ENCODE measurements at places on chromosomes 7 and 10. TPM values are rescaled to one million over a fixed set of nuclear protein-coding genes. Genes with fewer than 3 reads are reported as not detected.

Gene IL2RA
- total RNA-seq, result 124 TPM

Gene SFRP5
- total RNA-seq, result not detected

Gene CCL26
- total RNA-seq, result not detected

Gene SYT15
- total RNA-seq, result 1.2 TPM

Gene MRLN
- not detected for total RNA-seq

Gene GIMAP8
- 35.9 TPM for total RNA-seq

Gene MBLAC1
- 2.3 TPM for total RNA-seq

Gene NUTM2D
- 2.1 TPM for total RNA-seq

- H3K27me3 ChIP-seq, result no peaks in the 10 kb centered on the region
- no peak for DNase-seq
- peaks cover 9% of the 10 kb centered on the region for H3K36me3 ChIP-seq
- H3K4me3 ChIP-seq, result no peak overlapping the region
These were observed 7.8 kb upstream of the PDCD4 start for GRCh38 chr10:110863956-110864355.

DNA sequence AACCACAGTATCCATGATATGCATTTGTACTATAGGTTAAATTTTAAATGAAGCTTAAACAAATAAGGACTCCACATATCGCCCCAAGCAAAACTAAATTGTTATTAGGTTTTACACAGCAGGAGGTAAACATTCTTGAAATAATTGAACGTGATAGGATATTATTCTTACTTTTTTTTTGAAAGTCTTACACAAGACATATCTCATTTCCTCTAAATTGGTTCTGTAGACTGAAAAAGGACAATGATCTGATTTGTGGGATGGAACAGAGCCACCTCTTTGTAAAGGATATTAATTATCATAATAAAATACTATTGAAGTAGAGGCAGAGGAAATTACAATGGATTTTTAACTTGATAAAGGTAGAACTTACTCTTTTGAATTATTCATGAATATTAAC is 155.1 kb upstream of the SEMA3D start:
- H3K27ac ChIP-seq, result no peak overlapping the region
- H3K27me3 ChIP-seq, result no peaks in the 10 kb centered on the region
- H3K4me3 ChIP-seq, result no peak overlapping the region

- H3K36me3 ChIP-seq, result no peaks in the 10 kb centered on the region
- H3K4me1 ChIP-seq, result peaks cover 7% of the 10 kb centered on the region
- DNase-seq, result no peak
- no peak overlapping the region for H3K4me3 ChIP-seq
- peaks cover 2% of the 10 kb centered on the region for H3K27me3 ChIP-seq
These were observed 165.2 kb upstream of the TNS3 start for GRCh38 chr7:47747160-47747559.

GRCh38 chr10:116080553-116080952 is 192.5 kb downstream of the GFRA1 start:
- no peak for DNase-seq
- H3K27ac ChIP-seq, result no peak overlapping the region
- H3K4me3 ChIP-seq, result no peak overlapping the region
- H3K36me3 ChIP-seq, result no peaks in the 10 kb centered on the region
- no peaks in the 10 kb centered on the region for H3K4me1 ChIP-seq
- no peaks in the 10 kb centered on the region for H3K27me3 ChIP-seq

DNA sequence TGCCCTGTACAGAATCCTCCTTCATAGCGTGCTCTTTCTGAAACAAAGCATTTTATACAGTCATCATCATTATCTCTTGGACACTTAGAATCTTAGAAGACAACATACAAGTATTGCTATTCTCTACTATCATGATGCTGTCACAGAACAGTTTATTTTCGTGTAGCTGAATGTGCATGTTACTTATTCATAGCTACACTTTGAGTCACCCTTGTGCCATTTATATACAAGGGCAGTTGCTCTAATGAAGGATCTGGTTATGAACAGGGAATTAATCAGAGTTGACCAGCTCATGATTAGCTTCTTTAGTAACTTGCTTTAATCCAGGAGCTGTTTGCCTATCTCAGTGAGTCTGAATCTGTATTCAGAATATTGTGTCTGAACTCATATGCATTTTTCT is 11.2 kb downstream of the CASP2 start:
- H3K27me3 ChIP-seq, result no peaks in the 10 kb centered on the region
- H3K4me3 ChIP-seq, result no peak overlapping the region
- peaks cover 67% of the 10 kb centered on the region for H3K4me1 ChIP-seq
- no peak for DNase-seq

GRCh38 chr7:157660971-157661610 is 324.3 kb downstream of the DNAJB6 start:
- no peak for DNase-seq
- H3K27ac ChIP-seq, result no peak overlapping the region
- no peaks in the 10 kb centered on the region for H3K36me3 ChIP-seq
- H3K27me3 ChIP-seq, result no peaks in the 10 kb centered on the region
- no peak overlapping the region for H3K4me3 ChIP-seq

GRCh38 chr10:77524281-77524711 is 113.3 kb downstream of the KCNMA1 start:
- H3K36me3 ChIP-seq, result no peaks in the 10 kb centered on the region
- DNase-seq, result no peak
- H3K4me3 ChIP-seq, result no peak overlapping the region
- peaks cover 2% of the 10 kb centered on the region for H3K27me3 ChIP-seq
- no peak overlapping the region for H3K27ac ChIP-seq

DNA sequence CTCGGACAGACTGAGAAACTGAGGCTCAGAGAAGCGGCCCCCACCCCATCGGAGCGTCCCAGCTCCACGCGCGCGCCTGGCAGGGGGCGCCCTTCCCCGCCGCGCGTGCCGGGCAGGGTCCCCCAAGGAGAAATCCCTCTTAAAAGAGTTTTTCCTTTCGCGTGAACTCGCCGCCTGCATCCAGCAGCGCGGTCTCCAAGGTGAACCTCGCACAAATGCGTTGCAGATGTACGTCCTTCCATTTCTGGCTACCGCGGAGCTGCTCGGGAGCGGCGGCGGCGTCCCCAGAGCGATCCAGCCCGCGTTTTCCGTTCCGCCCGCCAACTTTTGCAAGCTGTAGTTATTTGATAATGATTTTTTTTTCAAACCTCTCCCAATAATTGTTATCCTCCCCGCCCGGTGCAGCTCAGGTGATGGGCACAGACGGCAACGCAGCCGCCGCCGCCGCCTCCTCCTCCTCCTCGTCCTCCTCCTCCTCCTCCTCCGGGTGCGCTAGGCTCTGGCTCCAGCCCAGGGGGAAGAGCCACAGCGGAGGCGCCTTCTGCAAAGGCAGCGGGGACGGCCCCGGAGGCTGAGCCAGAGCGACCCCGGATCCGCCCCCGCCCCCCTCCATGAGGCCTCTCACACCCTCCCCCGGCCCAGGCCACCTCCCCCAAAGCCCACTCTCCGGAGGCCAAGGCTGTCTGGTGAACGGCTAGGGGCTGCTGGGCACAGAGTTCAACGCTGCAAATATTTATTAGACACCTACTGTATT is 74.0 kb upstream of the CUX1 start:
- H3K27ac ChIP-seq, result peak overlapping the region; percentile 62
- peak overlapping the region; percentile 78 for H3K4me3 ChIP-seq
- H3K27me3 ChIP-seq, result no peaks in the 10 kb centered on the region
- H3K36me3 ChIP-seq, result no peaks in the 10 kb centered on the region
- H3K4me1 ChIP-seq, result peaks cover 56% of the 10 kb centered on the region

DNA sequence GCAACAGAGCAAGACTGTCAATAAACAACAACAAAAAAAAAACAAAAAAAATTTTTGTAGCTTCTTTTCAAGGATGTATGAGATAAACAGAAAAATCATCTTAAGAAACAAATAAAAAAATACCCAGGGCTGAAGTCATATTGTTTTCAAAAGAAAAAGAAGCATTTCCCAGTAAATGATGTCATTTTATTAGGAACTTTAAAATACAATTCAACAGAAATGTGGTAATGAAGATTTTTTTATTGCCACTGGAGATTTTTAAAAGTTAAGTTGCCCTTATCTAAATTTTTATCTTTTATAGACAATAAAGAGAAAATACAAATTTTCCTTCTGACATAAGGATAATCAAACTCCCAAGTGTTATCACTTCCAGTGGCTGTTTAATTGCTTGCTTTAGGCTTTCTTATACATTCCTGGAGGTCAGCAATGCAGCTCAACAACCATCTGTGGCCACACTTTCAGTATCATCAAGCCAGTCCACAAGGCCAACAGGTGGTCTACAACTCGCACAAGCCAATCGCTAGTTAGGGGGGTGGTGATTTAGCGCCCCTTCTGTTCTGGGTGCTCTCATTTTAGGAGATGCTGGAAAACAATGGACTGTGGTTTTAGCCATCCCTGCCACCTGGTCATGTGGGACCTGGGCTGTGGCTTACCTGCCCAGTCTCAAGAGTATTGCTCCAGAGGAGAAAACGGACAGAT is 10.8 kb downstream of the SEPHS1 start:
- no peak overlapping the region for H3K27ac ChIP-seq
- H3K4me1 ChIP-seq, result peaks cover 31% of the 10 kb centered on the region
- no peak overlapping the region for H3K4me3 ChIP-seq
- no peak for DNase-seq
- H3K27me3 ChIP-seq, result no peaks in the 10 kb centered on the region

GRCh38 chr7:29965030-29965429 is 24.6 kb downstream of the SCRN1 start:
- DNase-seq, result no peak
- H3K4me1 ChIP-seq, result peaks cover 12% of the 10 kb centered on the region
- H3K27me3 ChIP-seq, result peaks cover 3% of the 10 kb centered on the region
- no peak overlapping the region for H3K4me3 ChIP-seq
- H3K27ac ChIP-seq, result no peak overlapping the region
- H3K36me3 ChIP-seq, result no peaks in the 10 kb centered on the region

GRCh38 chr7:6238309-6238925 is 34.0 kb downstream of the CYTH3 start:
- no peaks in the 10 kb centered on the region for H3K36me3 ChIP-seq
- H3K4me3 ChIP-seq, result no peak overlapping the region
- no peak overlapping the region for H3K27ac ChIP-seq
- H3K4me1 ChIP-seq, result peaks cover 8% of the 10 kb centered on the region
- H3K27me3 ChIP-seq, result peaks cover 13% of the 10 kb centered on the region
- no peak for DNase-seq

DNA sequence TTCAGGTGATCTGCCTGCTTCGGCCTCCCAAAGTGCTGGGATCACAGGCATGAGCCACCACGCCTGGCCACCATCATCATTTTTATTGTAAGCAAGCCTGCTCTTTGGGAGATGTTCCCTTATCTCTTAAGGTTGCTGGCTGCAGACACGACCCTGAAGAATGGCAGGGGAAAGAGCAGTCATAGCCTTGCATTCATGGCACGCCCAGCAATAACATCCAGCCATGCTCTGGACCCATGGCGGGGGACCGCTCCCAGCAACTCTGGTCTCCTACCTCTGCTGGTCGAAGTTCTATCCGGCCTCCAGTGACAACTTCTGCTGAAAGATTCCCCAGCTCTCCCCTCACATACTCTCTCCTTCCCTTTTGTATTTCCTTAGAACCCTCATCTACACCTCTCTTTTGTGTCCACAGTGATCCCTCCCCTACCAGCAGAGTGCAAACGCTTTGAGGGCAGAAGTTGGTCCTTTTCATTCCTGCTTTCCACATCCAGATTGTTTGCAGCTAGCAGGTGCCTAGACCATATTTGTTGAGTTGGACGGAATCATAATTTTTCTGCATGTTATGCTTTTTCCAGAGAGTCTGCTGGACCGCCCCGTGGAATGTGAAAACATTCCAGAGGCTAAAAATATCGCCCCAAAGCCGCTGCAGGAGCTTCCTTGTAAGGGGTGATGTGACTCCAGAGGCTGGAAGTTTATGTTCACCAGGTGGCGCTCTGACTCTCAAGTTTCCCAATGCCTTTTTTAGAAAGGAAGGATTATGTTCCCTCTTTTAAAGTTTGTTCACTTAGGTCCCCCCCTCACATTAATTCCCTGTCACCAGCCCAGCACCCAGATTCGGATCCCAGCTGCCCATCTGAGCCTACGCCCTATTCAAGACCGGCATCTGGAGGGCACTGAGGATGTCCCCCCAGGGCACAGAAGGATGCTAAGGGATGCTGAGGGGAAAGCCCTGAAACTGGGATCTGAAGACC is 4.3 kb upstream of the MARVELD1 start:
- H3K36me3 ChIP-seq, result no peaks in the 10 kb centered on the region
- DNase-seq, result peak; percentile 53
- H3K4me3 ChIP-seq, result no peak overlapping the region

DNA sequence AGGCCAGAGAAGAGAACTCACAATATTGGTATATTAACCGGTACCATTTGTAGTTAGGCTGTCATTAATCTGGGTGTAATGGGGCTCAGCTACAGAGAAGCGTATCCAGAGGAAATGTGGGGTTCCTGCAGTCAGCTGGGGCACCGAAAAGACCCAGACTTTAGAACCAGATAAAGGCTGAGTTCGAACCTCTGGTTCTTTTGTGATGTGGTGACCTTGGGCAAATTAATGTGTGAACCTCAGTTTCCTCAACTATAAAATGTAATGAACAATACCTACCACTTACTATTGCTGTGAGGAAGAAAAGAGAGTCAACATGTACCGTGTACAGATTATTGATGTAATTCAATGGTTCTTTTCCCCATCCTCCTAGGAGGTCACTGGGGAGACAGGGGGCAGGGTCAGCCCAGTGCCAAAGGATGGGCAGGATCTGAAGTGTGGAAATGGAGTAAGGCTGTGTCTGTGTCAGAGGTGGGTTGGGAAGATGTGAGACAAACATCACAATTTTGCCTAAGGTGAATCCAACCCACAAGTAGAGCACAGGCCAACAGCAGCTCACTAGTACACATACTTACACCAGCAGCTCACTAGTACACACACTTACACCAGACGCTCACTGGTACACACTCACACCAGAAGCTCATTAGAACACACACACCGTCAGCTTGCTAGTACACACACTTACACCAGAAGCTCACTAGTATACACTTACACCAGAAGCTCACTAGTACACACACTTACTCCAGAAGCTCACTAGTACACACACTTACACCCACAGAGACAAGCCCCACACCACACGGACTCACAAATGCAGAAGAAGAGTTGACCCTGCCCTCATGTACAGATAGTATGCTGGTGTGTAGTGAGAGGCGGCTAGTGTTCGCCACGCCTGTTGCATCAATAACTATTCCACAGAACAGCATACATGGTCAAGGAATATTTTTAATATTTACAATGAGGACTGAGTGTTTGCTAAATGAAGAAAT is 28.0 kb downstream of the PRSS2 start:
- peak; percentile 40 for DNase-seq
- peak overlapping the region; percentile 100 for H3K27ac ChIP-seq
- peaks cover 78% of the 10 kb centered on the region for H3K36me3 ChIP-seq
- H3K4me1 ChIP-seq, result peaks cover 68% of the 10 kb centered on the region
- H3K4me3 ChIP-seq, result peak overlapping the region; percentile 100

Data from activated CD4-positive, alpha-beta T cell treated with anti-CD3 and anti-CD28 coated beads, Interleukin-2, amount 10 ng/mL, durations not matched to agents 7 days and 5 days (primary cell).